Cortex of kidney (tissue), 1 donor: ENCODE measurements at places on chromosomes 2 and 18.

- no peak for DNase-seq
Measured at GRCh38 chr2:65227020-65227455, 593 bp upstream of the ACTR2 start.

DNA sequence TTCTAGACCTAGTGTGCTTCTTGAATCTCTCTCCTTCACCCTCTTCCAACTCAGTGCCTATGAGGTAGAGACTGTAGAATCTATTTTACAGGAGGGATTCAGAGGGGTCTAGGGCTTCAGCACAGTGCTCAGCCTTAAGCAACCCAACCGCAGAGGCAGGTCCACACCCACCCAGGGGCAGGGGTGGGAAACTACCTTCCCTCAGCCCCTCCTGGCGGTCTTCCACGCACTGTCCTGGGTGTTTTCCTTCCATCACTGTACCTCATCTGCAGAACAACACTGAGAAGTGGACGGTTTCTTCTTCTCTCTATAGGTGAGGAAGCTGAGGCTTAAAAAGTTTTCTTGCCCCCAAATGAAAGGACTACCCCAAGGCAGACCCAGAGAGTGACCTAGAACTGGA lies 222.3 kb downstream of the ALK start:
- DNase-seq = no peak

- no peak for DNase-seq
Measured at GRCh38 chr18:24490539-24490938, 30.1 kb downstream of the HRH4 start.

DNA sequence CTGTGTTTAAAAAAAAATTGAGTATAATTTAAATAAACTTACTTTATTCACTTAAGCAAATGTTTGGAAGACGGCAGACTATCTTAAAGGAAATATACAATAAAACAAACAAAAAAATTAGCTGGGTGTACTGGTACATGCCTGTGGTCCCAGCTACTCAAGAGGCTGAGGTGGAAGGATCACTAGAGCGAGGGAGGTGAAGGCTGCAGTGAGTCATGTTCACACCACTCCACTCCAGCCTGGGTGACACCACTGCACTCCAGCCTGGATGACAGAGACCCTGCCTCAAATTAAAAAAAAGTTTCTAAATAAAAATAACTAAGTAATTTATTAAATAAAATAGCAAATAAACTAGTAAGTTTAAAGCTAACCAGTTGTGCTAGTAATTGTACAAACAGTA lies 7.5 kb downstream of the PUM2 start:
- no peak for DNase-seq

DNA sequence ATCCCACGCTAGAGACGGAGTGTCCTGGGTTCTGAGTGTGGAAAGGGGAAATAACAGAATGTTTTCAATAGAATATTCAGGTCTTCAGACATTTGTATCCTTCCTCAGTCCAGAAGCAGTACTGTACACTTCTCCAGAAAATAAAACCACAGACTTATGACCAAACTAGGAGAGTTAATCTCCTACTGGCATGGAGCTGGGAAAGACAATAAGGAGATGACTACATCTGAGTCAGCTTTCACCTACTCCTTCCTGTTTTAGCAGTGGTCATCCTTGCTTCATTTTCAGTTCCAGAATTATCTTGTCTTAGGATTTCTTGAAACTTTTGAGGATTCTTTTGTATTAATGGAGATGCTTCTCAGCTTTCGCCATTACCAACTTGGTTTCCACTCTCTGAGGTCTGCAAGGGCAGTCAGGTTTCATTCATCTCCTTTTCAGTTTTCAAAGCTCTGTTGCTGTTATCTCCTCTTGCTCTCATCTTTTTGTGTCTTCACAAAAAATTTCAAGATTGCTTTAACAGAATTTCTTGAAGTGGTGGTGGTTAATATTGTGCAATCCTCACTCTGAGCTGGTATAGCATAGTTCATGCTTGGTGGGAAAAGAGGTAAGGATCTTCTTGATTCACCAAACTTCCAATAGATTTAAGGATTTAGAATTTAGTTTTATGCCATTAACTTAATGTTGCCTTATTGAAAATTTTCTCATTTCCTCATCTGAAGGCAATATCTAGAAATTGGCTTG lies 23.7 kb upstream of the NR4A2 start:
- DNase-seq = no peak

- no peak for DNase-seq
Measured at GRCh38 chr2:215572341-215572848, 136.5 kb upstream of the FN1 start.

DNA sequence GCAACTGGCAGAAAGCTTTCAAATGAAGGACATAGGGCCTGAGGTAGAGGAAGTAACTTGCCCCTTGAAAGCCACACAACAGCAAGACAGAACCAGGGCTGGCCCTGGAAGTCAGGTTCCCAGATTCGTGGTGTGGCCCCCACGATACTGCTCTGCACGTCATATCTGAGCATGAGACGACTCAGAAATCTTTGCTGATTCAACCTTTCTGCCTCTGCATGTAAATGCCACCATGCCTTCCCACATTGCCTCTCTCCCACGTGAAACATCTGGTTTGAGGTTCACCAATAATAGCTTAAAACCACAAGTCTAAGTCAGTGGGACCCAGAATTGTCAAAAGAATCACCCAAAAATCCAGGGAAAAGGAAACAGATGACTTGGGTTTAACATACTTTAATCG lies 214.0 kb upstream of the TRIB2 start:
- DNase-seq = no peak

DNA sequence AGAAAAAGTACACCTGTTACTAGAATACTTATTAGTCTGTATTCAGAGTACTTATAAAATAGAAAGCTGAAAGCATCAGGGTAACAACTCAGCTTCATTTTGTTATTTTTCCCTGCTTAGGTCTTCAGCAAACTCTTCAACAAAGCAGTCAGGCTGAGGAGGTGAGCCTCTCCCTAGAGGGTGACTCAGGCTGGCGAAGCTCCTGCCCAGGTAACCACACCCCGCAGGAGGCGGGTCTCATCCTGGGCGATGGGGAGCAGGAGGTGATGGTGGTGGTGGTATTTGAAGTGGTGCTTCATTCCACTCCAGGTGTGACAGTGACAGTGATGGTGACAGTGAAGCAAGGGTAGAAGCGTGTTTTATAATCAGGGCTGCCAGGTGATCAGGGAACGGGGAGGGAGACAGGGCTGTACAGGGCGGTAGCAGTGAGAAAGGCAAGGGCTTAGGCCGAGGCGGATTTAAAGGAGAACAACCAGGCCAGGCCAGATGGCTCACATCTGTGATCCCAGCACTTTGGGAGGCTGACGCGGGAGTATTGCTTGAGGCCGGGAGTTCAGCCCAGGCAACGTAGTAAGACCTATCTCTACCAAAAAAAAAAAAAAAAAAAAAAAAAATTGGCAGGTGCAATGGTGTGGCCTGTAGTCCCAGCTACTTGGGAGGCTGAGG lies 127.1 kb downstream of the SOCS6 start:
- DNase-seq = no peak

DNA sequence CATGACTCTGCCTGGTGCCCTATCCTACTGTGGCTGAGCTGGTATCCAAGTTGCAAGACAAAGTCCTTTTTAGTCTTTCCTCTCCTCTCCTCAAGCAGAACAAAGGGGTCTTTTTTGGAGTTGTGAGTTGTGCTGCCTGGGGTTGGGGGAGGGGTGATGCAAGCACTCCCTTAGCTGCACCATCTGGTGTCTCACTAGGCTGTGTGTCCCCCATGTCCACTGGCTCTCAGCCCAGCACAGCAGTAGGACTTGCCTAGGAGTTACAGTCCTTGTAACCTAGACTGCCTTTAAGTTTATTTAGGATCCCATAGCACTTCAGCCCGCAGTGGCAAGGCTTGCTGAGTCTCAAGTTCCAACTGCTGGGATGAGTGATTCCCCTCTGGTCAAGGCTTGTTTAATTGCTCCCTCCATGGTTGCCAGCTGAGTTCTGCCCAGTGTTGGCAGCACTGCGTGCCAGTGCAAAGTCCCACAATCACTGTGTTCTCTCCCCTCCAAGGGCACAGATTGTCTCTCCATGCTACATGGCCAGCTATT lies 13.2 kb upstream of the ILKAP start:
- DNase-seq = no peak

DNA sequence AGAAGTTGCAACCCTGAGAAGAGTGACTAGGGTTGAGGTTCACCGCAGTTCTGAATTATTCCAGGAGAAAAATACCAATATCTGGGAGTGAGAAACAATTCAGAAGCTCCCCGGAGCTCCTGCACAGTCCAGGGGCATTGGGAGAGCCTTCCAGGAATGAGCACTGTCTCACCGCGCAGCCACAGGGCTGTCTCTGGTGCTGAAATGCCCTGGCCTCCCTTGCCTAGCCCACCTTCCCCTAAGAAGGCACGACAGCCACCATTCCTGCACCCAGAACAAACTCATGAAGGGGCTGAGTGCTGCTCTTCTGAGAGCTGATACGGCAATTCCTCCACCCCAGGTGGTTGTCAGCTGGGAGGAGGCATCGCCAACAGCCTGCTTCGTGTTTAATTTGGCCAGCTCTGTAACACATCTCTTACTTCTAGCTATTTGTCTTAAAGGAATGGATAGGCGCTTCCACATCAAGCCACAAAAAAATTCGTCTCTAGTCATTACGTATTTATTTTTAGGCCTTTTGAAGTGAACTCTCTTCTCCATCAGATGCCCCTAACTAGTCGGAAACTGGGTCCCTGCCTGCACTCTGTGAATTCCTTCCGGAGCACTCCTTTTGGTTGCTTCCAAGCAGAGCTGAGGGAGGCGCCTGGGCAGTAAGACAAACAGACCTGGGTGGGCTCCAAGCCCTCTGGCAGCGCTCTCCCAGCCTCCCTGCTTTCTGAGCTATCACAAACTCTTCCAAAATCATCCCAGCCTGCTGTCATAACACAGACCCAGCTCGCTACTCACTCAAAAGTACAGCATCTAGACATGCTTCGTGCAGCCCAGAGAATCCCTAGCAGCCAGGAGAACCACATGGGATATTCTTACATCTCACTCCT lies 120.5 kb upstream of the CCDC68 start:
- no peak for DNase-seq

DNA sequence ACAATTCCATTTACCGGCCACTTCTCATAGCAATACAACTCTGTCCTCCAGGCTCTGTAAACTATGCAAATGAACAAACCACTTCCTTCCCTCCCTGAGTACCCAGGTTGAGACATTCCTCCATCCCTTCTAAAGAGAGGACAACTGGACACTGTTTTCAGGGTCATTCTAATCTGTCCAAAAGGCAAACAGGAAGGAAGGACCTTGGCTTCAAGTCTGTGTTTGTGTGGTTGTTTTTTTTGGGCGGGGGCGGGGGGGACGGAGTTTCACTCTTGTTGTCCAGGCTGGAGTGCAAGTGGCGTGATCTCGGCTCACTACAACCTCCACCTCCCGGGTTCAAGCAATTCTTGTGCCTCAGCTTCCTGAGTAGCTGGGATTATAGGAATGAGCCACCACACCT lies 3.3 kb downstream of the TFCP2L1 start:
- no peak for DNase-seq

DNA sequence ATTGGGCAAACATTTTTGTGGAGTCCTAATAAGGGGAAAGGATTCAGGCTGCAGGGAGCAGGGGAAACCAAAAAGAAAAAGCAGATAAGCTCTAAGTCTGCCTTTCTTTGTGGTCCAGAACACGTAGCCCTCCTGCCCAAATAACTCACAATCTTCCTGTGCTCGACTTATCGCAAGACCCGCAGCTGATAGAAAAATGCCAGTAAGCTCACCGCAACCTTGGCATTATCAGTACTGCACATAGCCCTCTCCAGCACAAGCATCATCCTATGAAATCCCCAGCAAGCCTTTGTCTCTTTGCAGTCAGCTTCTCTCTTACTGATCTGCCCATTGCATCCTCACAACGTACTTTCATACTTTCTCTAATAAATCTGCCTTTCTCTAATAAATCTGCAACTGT lies 202.4 kb upstream of the HNRNPA3 start:
- DNase-seq = no peak

GRCh38 chr2:208222351-208222750 lies 32.5 kb downstream of the IDH1 start:
- DNase-seq = no peak

- DNase-seq = no peak
Measured at GRCh38 chr2:133365117-133365516, 203.1 kb downstream of the NCKAP5 start.

- DNase-seq = no peak
Measured at GRCh38 chr18:23523429-23524212, 20.3 kb downstream of the RMC1 start.

- no peak for DNase-seq
Measured at GRCh38 chr18:2963048-2963447, 49.9 kb downstream of the LPIN2 start.

DNA sequence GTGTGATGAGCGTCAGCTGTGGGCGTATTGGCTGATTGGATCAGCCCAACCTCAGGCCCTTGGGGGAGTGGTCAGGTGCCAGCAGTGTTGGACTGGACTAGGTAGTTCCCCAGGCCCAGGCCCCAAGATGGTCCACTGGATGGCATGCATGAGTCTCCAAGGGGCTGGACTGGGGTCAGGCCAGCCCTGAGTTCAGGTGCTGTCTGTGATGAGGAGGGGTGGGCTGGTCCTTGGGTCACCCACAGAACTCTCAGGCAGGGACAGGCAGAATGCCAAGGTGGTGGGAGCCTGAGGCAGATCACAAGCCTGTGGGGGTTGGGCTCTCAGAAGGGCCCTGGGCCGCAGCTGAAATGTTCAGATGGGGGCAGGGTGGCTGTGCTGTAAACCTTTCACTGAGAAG lies 59.5 kb upstream of the THUMPD2 start:
- no peak for DNase-seq

DNA sequence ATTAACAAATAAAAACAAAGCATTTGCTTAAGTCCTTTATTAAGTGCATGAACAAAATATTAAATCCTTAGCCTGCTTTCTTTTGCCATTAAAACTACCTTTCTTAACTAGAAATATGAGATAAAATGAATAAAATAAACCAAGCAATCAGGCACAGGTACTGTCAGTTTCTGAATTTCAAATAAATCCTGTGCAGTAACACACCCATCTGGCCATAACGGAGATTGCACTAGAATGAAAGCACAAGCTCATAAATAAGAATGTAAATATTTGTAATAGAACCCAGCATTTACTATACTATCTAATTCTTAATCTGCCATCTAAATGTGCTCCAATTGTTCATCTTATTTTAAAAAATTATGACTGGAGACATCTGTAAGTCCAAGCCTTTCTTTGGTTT lies 31.9 kb downstream of the PRKRA start:
- DNase-seq = no peak

- DNase-seq = no peak
Measured at GRCh38 chr2:144146876-144147275, 373.0 kb downstream of the ZEB2 start.

DNA sequence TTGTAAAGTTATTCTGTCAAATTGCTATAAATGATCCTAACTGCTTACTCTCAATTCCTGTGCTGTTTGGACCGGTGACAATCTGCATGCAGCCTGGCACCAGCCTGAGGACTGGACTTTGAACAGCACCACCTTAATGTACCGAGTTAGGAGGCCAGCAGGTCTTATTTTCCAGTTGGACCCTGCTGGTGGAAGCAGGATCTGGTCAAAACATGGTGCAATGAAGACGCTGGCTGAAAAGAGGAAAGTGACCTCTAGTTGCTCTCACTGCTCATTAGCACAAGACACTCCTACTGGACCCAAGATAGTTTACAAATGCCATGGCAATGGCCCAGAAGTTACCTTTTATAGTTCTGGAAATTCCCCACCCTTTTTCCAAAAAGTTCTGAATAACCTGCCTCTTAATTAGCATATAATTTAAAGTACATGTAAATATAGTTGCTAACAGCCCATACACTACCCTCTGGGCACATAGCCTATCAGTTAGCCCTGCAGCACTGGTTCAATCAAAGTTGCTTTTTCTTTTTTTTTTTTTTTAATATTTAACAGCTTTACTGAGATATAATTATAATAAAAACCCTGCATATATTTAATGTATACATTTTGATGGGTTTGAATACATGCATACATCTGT lies 35.8 kb downstream of the RBKS start:
- DNase-seq = no peak

- no peak for DNase-seq
Measured at GRCh38 chr2:232142049-232142448, 180.5 kb downstream of the DIS3L2 start.
